ENCODE measurements at places on chromosomes 4 and X. TPM values are rescaled to one million over a fixed set of nuclear protein-coding genes. Genes with fewer than 3 reads are reported as not detected.

Gene CLGN
- total RNA-seq, result 5.3 TPM

Gene ARSJ
- total RNA-seq, result 4.6 TPM

Gene TCEAL5
- total RNA-seq, result not detected

Gene TKTL2
- not detected for total RNA-seq

Gene GDPD2
- not detected for total RNA-seq

Gene PGRMC1
- total RNA-seq, result 160 TPM

Gene HSFX2
- total RNA-seq, result 0.13 TPM

Gene TRIM75
- total RNA-seq, result not detected

Gene CT45A5
- 0.26 TPM for total RNA-seq

Gene CT55
- not detected for total RNA-seq

Gene MAGEB17
- not detected for total RNA-seq

Gene FAM156B
- 8.8 TPM for total RNA-seq

Gene NWD2
- total RNA-seq, result not detected

Gene FAM9B
- not detected for total RNA-seq

Gene HELT
- total RNA-seq, result not detected

Gene SCLT1
- 6.8 TPM for total RNA-seq

Gene TMPRSS11B
- not detected for total RNA-seq

Gene MTMR8
- total RNA-seq, result 0.63 TPM

Gene IL15
- total RNA-seq, result 11.3 TPM

Gene PRIMPOL
- 6.9 TPM for total RNA-seq

Gene ZNF185
- 6.7 TPM for total RNA-seq

Gene PTTG2
- not detected for total RNA-seq

Gene IL13RA1
- 55.3 TPM for total RNA-seq

Gene PWWP3B
- not detected for total RNA-seq

Gene FREM3
- not detected for total RNA-seq

Gene UGT8
- 0.13 TPM for total RNA-seq

Gene AADAT
- 10.2 TPM for total RNA-seq

Gene RAB41
- total RNA-seq, result not detected

Gene TMEM271
- total RNA-seq, result not detected

Gene TSPAN5
- total RNA-seq, result 12.7 TPM

Gene COL4A5
- 16.0 TPM for total RNA-seq

Gene KIF4A
- 24.2 TPM for total RNA-seq

Gene ATP2B3
- 0.08 TPM for total RNA-seq

Gene TBC1D9
- 8.4 TPM for total RNA-seq

Gene MAGEB2
- not detected for total RNA-seq

Gene ESX1
- not detected for total RNA-seq

Gene IGSF1
- 0.27 TPM for total RNA-seq

Gene C4orf46
- 9.3 TPM for total RNA-seq

Gene TAF7L
- not detected for total RNA-seq

Gene GASK1B
- 0.53 TPM for total RNA-seq
